ENCODE measurements at places on chromosomes 12 and 14.

- no peak for DNase-seq
These were observed 43.7 kb upstream of the TMED10 start for GRCh38 chr14:75220156-75220555.

GRCh38 chr14:88572117-88572516 is 9.3 kb downstream of the ZC3H14 start:
- no peak for DNase-seq

DNA sequence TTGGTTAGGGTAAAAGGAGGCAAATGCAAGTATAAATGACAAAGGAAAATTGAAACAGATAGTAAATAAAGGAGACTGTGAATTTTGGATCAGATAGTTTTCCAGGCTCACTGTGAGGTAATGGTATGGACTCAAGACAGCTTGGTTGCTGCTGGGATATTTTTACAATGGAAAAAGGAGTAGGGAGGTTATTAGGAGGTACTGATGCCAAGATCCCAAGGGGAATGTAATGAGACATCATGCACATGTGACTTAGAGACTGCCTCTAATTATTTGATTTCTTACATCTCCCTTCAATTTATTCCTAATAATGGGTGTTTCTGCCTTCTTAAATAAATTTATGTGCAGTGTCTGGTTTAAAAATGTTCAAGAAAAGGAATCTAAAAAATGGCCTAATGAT is 56.9 kb downstream of the TAOK3 start:
- no peak for DNase-seq

DNA sequence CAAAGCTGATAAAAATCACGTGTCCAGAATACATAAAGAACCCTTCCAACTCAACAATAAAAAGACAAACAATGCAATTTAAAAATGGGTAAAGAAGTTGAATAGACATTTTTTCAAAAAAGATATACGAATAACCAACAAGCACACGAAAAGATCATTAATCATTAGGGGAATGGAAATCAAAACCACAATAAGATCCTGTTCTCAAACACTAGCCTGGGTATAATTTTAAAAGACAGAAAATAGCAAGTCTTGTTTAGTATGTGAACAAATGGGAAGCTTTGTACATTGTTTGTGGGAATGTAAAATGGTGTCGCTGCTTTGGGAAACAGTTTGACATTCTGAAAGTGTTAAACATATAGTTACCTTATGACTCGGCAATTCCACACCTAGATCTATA is 86.3 kb upstream of the LMNTD1 start:
- DNase-seq, result no peak

DNA sequence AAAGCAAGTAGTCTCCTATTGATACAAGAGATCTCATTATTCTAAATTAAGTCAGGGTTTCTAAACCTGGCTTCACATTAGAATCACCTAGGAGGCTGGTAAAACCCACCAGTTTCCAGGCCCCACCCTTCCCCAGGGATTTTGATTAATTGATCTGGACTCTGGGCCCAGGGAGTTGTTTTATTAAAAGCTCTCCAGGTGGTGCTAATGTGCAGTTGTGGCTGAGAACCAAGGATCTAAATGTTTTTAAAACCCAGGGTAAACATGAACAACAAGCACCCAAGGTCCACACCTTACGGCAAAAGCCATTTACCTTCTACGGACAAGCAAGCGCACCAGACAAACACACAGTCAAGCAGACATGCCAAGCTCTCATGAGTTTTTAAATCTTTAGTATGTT is 73.9 kb downstream of the SLC2A13 start:
- no peak for DNase-seq

All from NCI-H1694 treated with DMSO at 0.1 percent for 48 hours (cell line).